ENCODE measurements at places on chromosomes 5 and 9.

GRCh38 chr5:114056185-114056538 is 305.7 kb upstream of the KCNN2 start:
- DNase-seq: no peak

DNA sequence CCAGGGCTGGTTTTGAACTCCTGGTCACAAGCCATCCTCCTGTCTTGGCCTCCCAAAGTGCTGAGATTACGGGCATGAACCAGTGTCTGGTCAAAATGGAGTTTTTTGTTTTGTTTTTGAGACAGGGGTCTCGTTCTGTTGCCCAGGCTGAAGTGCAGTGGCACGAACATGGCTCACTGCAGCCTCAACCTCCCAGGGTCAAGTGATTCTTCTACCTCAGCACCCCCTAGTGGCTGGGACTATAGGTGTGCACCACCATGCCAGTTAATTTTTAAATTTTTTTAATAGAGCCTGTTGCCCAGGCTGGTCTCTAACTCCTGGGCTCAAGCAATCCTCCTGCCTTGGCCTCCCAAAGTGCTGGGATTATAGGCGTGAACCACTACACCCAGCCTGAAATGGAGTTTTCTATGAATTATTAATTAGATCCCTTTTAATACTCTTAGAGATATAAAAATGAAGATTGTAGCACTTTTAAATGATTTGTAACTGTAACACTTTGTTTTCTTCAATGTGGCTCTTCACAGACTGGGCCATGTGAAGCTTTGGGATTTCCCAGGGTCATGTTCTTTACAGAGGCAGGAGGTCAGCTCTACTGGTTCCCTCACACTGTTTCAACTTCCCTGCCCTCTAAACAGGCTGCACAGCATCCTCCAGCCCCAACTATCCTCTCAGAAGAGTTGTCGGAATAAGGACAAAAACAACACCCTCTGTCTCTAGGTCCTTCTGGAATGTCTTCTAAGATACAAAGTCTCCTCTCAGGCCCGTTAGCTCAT is 32.7 kb upstream of the SPARC start:
- no peak for DNase-seq

GRCh38 chr5:100827481-100827889 is 75.6 kb downstream of the ST8SIA4 start:
- DNase-seq: peak; percentile 44

DNA sequence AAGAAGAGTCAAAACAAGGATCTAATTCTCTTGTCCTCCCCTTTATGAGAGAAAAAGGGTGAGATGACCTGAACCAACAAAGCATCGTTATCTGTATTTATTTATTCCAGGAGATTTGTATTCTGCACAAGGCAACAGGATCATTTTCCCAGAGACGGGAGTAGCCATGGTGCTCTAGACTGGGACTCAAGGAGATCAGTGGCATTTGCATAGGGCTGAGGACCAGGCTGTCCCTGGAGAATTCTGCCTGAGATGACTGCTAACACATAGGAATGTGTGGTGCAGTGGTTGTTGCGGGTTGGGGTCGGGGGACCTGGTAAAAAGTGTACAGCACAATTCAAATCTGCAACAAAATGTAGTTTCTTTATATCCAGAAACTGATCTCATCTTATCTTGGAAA is 22.3 kb upstream of the ZNF474 start:
- DNase-seq: no peak

Data from NCI-H2081 (cell line).